ENCODE measurements at places on chromosomes 7 and 10. TPM values are rescaled to one million over a fixed set of nuclear protein-coding genes. Genes with fewer than 3 reads are reported as not detected.

The OR6V1 gene
- not detected for total RNA-seq

The PDE6C gene
- not detected for total RNA-seq

The CPA1 gene
- not detected for total RNA-seq

The CPXM2 gene
- total RNA-seq = 1.0 TPM

The RPP30 gene
- total RNA-seq = 34.9 TPM
